ENCODE measurements at places on chromosomes 5 and 9.
A peak's percentile ranks its signal among the peaks of the same experiment; 100 is the strongest.

DNA sequence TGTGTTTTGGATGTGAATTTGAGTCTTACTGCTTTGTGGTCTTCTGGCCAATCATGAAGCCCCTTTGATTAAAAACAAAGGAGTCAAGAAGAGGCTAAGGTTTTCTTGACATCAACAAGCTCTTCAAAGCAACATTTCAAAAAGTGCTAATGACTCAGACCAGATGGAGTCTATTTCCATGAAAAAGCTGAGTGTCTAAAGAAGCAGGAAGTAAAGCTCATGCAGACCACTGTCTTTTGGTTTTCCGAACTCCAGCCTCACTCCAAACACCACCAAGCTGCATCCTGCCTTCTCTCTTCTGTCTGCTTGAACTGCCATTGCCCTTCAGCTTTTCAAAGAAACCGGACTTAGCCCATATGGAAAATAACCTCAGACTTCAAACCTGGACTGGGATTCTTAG, 115.2 kb downstream of the PRDM6 start:
- no peak for DNase-seq

GRCh38 chr5:97071101-97071500, 71.3 kb downstream of the LIX1 start:
- DNase-seq: peak; percentile 27

GRCh38 chr5:78573318-78573717, 75.3 kb downstream of the LHFPL2 start:
- no peak for DNase-seq

GRCh38 chr5:140286424-140286823, 16.5 kb downstream of the PFDN1 start:
- no peak for DNase-seq

DNA sequence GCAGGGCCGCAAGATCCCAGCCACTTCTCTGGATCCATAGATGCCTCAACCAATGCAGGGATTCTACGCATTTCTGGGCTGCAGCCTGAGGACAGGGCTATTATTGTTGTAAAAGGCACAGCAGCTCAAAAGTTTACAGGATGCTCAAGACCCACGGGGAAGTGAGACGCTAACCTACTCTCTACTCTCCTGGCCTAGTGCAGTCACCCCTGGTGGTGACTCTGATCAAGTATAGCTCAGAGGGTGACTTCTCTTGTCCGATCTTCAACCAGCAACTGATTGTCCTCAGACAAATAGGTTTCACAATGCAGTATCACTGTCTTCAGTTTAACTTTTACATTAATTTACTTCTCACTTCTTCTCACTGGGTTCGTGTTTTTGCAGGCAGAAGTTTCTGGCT, 34.3 kb upstream of the ZNF354B start:
- DNase-seq: no peak

- no peak for DNase-seq
Observed at GRCh38 chr5:983238-983524, 25.4 kb upstream of the NKD2 start.

- no peak for DNase-seq
Observed at GRCh38 chr5:669111-669841, 23.9 kb downstream of the TPPP start.

DNA sequence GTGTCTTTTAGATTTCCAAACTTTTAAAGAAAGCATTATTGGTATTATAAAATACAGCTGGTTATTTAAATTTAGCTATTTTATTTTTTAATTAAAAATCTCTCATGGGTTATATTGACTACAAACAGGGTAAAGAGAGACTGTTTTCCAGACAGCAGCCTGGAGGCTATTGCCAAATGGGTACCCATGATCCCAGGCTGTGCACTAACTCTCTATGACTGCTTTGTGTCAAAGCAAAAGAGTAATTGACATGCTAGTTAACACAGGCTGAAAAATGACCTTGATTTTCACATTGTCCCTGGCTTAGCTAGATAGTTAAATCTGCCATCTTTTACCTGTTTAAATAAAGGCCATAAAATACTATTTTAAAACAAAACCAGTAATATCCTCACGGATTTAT, 589.7 kb downstream of the ANXA1 start:
- DNase-seq: no peak

GRCh38 chr5:119453040-119453373, 710 bp downstream of the HSD17B4 start:
- no peak for DNase-seq

- no peak for DNase-seq
Observed at GRCh38 chr9:136622538-136622948, 40.2 kb upstream of the EGFL7 start.
